Activated CD8-positive, alpha-beta memory T cell treated with anti-CD3 and anti-CD28 coated beads for 4 hours (primary cell): ENCODE measurements at places on chromosomes 2 and 18.

DNA sequence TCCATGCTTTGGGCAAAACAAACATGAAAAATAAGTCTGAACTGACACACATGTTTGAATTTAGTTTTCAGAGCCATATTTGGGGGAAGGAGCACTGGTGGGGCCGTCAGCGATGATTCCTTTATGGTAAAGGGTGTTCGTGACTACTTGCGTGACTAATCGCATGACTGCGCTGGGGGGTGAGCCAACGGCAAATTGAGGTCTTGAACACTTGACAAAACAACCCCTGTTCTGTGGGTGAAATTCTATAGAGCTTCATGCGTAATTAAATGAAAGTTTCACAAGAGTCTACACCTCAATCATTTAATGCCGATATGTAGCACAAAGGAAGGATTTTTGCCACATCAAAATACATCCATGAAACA, 127.5 kb upstream of the CYP1B1 start:
- no peak for DNase-seq

GRCh38 chr2:134398300-134398699, 144.4 kb downstream of the MGAT5 start:
- no peak for DNase-seq

GRCh38 chr18:39162013-39162827, 1596.6 kb upstream of the CELF4 start:
- no peak for DNase-seq

GRCh38 chr18:51110073-51110797, 80.2 kb downstream of the SMAD4 start:
- DNase-seq = peak; percentile 35

GRCh38 chr2:219001577-219002394, 8.6 kb upstream of the CRYBA2 start:
- peak; percentile 29 for DNase-seq

DNA sequence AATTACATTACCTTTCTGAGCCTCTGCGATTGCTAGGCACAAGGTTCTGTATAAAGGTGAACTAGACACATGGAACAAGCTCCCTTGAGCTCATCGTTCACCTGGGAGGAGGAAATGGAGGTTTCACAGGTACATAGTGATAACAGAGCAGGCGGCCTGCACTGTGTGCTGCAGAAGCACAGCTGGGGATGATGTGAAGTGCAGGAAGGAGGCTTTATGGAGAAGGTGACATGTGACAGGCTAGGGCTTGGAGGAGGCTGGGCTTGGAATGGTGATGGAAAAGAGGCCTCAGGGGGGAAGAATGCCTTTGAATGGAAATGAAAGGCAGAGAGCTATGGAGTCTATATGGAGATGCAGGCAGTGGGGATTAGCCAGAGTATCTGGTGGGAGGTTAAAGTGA, 22.9 kb downstream of the MARCHF4 start:
- DNase-seq = no peak

DNA sequence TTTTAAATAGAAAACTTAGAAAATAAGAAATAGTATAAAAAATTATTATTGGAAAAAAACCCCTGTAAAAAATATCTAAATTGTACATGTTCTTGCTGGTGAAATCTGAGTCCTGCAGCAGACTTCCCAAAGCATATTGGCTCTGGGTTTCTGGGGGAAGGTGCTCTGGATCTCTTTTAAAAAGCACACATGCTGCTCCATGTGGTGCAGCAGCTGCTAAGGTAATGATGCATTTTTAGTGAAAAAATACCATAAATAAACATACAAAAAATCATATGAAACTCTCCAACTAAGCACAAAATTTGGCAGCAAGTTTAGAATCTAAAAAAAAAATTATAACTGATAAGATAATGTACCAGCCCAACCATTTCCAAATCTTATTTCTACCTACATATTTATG, 216.5 kb downstream of the GPD2 start:
- DNase-seq = no peak

- no peak for DNase-seq
Observed at GRCh38 chr2:28434600-28434989, 41.9 kb downstream of the FOSL2 start.

DNA sequence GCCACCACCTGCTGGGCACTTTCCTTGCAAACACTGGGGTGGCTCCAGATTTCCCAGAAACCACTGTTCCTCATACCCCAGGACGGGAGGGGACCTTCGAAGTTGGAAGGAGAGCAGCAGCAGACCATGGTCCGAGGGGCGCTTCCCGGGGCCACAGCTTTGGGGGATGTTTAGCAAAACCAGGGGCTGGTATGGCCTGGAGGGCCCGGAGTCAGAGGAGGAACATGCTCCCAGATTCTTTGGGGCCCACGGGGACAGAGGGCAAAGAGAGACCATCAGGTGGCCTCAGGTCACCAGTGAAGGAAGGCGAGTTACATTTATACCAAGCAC, 25.3 kb downstream of the HS6ST1 start:
- no peak for DNase-seq

GRCh38 chr2:100237770-100238169, 84.5 kb downstream of the LONRF2 start:
- DNase-seq = no peak

GRCh38 chr2:182977463-182977862, 60.8 kb downstream of the NCKAP1 start:
- no peak for DNase-seq

GRCh38 chr2:210072922-210073509, 70.6 kb downstream of the RPE start:
- no peak for DNase-seq

DNA sequence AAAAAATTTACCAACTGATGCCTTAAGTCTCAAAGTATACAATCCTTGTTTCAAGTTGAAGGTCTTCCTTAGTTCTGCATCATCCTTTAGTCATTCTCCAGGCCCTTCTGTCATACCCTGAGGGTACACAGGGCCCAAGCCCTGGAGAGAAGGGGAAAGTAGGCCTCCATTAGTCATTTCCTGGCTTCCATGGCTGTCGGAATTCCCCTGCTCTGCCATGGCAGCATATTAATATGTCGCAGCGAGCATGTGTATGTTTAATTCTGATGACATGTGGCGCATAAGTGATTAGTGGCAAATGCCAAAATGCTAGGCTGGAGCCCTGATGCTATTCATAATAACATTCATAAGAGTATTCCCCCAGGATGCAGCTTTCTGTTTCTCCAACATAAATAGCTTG, 22.1 kb downstream of the GPR39 start:
- DNase-seq = no peak

DNA sequence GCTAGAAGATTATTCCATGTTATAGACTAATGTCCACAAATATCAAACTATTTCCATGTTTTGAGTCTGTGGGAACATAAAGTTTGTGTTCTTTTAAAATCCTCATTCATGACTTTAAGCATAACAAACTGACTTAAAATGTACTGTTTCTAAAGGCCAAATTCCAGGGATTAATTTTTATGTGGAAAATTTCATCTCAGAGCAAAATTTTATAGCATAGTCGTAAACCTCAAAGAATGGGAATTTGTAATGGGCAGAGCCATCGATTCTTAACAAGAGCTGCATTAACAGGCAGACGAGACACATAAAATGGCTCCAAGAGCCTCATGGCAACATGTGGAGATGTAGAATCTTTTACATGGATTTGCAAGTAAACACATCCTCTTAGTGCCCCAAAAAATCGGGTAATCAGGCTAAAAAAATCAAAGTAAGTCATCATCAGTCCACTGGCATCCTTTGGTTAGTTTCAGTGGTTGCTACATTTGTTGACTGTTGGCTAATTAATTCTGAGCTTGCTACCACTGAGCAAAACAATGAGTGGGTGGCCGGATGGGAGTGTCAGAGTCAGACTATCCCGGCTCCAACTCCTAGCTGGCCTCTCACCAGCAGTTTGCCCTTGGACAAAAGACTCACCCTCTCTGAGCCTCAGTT, 119.6 kb downstream of the FAM210A start:
- no peak for DNase-seq

DNA sequence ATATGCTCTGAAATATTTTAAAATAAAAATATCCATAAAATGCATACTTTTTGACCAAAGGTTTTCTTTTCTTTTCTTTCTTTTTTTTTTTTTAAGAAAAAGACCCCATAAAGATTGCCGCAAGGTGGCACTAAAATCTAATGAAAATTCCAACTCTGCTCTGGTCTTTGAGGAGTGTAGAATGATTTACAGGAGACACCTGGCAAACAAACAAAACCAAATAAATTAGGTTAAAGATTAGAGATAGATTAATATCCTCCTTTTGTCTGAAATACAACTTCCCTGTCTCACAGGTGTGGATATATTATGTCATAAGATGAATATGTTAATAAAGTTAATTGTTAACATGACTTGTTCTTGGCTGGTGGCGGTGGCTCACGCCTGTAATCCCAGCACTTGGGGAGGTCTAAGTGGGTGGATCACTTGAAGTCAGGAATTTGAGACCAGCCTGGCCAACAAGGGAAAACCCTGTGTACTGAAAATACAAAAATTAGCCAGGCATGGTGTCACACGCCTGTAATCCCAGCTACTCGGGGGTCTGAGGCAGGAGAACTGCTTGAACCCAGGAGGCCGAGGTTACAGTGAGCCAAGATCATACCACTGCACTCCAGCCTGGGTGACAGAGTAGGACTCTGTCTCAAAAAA, 3.5 kb upstream of the RHOB start:
- no peak for DNase-seq

DNA sequence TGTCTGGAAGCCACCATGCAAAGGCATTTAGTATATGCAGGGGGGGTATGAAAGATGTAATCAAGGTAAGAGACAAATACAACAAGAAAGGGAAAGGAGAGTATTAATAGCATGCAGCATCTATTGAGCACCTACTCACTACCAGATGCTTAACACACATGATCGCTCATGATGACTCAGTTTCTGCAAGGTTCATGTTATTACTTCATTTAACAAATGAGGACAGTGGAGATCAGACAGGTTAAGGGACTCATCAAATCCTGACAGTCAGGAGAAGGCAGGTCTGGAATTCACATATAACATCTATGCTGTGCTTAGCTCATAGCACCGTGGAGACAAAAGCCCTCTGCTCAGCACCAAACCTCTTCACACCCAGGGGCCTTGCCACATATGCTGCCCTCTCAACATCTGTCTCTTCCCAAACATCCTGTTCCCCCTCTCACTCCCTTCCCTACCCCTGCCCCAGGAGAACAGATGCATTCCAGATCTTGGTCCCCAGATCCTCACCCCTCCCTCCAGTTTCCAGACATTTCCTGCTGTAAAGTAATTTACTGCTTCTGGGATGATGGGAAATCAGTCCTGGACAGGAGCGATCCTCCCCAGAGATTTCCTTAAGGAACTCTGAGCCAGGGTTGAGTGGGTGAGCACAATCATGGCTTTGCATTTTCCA, 155.3 kb downstream of the ANTXR1 start:
- DNase-seq = no peak

GRCh38 chr2:37523814-37524362, 147.6 kb downstream of the CDC42EP3 start:
- no peak for DNase-seq

- DNase-seq = no peak
Observed at GRCh38 chr2:119387381-119388129, 20.8 kb downstream of the DBI start.

- no peak for DNase-seq
Observed at GRCh38 chr2:25268139-25268538, 73.6 kb downstream of the DNMT3A start.

- no peak for DNase-seq
Observed at GRCh38 chr2:101412092-101412694, 24.9 kb upstream of the CREG2 start.

DNA sequence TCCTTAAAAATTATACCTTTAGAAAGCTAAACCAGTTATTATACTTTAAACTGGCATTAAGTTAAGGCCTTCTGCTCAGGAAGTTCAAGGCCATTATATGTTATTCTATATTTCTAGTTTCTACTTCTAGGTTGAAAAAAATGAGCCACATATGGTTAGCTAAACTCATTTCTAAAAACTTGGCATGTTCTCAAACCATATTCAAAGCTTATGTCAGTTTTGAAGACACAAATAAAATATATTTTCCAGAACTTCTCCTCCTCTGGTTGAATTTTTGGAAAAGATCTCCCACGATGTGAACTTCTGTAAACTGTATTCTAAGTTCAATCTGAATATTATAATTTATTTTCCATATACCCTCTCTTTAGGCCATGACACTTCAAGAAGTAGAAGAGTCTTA, 103.5 kb downstream of the NYAP2 start:
- no peak for DNase-seq

GRCh38 chr2:27441226-27441926, 805 bp upstream of the KRTCAP3 start:
- DNase-seq = no peak

- no peak for DNase-seq
Observed at GRCh38 chr2:40103590-40103989, 324.5 kb upstream of the THUMPD2 start.

DNA sequence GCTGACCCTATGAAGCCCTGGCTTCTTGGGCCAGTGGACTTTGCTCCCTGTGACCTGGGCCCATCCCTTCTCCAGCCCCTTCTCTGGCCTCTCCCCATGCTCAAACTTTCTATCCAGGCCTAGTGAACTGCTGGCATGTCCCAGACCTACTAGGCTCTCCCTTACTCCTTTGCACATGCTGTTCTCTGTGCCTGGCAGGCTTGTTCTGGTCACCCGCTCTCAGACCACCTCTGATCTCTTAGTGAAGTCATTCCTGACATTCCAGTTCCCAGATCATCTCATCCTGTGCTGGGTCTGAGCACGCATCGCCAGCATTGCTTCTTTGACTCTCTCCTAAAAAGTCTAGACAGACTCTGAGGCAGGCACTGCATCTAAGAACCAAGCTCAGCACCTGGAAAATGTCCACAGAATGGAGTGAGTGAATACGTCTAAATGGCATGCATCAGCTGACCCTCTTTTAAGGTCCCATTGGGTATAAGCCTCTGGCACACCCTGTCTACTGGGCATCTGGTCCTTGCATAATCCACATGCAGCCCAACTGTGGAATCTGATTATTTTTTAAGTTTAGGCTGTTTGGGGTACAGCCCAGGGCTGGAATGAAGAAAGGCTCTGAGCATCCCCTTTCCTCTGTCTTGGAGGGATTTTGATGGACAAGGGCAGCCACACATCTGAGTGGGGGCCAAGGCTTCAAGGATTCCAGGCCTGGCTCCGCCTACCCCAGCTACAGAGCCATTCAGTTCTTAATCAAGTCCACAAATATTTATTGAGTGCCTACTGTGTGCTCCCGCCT, 130.6 kb upstream of the HAAO start:
- DNase-seq = no peak

DNA sequence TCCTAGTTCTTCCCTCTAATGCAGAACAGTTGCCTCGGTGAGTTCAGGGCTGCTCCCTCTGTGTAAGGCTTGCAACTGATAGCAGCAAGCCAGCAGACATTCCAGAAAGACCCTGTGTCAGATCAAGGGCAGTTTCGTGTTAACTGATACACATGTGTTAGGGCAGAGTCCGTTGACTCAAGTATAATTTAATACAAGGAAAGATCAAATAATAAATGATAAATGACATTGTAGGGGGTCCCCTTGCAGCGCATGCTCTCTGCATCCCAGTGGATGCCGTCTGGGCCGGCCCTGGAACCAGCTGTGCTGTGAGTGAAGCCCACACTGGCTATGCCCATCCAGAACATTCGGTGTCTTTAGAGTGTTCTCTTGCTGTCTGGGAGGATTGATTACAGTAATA, 180.3 kb downstream of the AGAP1 start:
- DNase-seq = no peak
